EH (cell line): ENCODE measurements at places on chromosomes 4 and X.

DNA sequence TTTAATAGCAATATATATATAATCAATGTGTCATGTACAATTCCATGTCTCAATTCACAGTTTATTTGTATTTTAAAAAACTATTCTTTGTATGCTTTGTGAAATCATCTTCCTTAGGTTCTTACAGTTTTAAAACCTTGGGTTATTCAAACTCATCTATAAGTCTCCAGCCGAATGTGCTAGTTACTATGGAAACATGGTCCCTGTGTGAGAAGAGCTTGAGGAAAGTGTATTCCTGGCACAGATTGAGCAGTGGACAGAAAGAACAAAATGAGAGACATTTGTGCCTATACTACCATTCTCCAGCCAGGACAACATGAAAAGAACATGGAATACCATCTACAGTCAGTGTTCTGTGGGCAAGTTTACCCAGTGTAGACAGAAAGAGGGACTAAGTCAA lies 103.4 kb downstream of the EFHC2 start:
- no peak for DNase-seq

GRCh38 chrX:39772057-39772832 lies 325.5 kb downstream of the BCOR start:
- no peak for DNase-seq

DNA sequence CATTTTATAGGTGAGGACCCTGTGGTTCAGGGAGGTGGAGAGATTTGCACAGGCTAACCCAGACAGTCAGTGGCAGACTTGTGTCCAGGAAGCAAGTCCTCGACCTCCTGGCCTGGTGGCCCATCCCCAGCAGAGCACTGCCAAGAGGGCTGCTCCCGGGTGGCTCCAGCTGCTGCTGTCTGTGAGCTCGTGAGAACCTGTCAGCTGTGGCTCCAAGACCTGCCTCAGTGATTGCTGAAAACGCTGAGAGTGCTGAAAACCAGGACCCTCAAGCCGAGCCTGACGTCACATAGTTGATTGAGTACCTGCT lies 74.2 kb downstream of the RTL9 start:
- no peak for DNase-seq

GRCh38 chr4:112075129-112075753 lies 70.0 kb upstream of the FAM241A start:
- peak; percentile 63 for DNase-seq

DNA sequence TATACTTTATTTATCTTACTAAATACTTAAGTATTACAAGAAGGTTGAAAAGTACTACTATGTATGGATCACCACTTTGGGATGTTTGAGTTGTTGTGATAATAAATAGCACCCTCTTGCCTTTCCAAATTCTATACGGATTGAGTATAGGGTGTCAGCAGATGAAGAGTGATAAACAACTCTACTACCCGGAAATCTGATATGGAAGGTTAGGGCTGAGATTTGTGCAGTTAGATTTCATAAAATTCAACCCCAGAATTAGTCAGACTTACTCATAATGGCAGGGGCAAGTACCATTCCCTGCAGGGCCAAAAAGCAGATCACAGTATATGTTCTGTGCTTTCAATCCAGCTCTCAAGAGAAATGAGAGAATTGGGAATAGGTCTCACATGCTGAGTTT lies 1008.9 kb upstream of the PCDH7 start:
- peak; percentile 29 for DNase-seq

- no peak for DNase-seq
Observed at GRCh38 chr4:8338351-8338961, 68.9 kb downstream of the HTRA3 start.

- peak; percentile 68 for DNase-seq
Observed at GRCh38 chrX:136166221-136166855, 19.0 kb downstream of the FHL1 start.

- peak; percentile 82 for DNase-seq
Observed at GRCh38 chrX:53263597-53264094, 17.7 kb downstream of the IQSEC2 start.

DNA sequence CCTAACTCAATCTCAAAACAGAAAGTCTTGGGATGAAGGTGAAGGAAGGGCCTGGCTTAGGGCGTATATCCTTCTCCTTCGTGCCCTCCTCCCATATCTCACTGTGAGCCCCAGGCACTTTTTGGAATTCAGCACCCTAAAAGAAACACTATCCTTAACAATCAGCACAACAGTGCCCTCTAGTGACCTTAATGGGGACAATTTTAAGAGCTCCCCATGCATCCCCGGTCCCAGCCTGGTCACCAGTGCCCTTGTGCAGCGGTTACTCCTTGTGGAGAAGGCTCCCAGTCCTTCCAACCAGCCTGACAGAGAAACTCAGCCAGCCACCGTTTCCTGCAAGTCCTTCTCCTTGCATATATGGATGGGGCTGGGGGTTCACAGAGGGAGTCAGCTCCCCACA lies 4.2 kb downstream of the PAK3 start:
- DNase-seq, result peak; percentile 25

DNA sequence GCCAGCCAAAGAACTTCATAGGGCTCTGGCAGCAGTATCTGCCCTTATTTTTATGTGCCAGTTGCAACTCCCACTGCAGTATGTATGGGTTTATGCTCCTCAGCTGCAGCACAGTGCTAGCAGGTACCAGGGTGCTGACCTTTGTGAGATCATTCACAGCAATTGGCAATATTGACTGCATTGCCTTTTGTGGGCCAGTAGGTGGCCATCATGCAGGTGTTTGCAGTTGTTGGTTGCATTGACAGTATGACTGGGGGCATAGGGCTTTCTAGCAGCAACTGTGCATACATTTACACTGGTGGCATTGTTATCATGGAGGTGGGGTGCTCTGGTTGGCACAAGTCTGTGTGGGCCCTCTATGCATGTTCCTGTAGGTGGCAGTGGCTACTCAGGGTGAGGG lies 42.5 kb downstream of the FAAH2 start:
- no peak for DNase-seq

DNA sequence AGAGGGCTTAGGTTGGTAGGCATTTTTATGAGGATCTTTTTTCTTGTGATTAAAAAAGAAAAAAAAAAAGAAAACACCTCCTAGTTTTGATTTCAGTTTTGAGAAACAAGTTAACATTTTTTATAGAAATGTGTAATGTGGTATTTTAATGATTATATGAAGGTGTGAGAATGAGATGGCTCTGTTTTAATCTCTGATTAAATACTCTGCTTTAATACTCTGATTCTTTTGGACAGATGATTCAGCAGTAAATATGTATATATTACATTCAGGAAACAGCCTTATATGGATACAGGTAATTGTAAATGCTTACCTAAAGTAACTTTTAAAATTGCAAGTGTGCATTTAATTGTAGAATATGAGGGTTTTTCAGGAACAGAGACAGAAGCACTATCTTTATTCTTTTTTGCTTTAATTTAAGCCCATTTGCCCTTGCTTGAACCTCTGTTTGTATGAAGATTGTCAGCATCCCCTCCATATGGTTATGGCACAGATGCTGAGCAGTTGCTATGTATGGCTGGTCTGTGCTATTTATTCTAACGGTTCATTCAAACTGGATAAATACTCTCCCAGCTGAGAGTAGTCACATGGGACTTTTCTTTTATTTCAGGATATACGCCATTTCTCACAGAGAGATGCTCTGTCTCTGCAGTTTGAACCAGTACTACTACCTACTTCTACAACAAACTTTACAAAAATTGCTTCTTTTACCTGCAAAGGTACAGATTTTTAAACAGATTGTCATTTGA lies 101.0 kb upstream of the TLR2 start:
- DNase-seq, result no peak

GRCh38 chrX:136493011-136493410 lies 4.4 kb upstream of the HTATSF1 start:
- no peak for DNase-seq

GRCh38 chr4:20196476-20196875 lies 55.2 kb upstream of the SLIT2 start:
- DNase-seq, result peak; percentile 41

GRCh38 chr4:54992266-54992665 lies 133.1 kb downstream of the KDR start:
- DNase-seq, result peak; percentile 10

- DNase-seq, result no peak
Observed at GRCh38 chr4:137621056-137621455, 88.8 kb upstream of the PCDH18 start.

- DNase-seq, result no peak
Observed at GRCh38 chr4:158991534-158992155, 111.2 kb upstream of the RAPGEF2 start.

- DNase-seq, result no peak
Observed at GRCh38 chr4:44279066-44279465, 169.5 kb downstream of the KCTD8 start.

DNA sequence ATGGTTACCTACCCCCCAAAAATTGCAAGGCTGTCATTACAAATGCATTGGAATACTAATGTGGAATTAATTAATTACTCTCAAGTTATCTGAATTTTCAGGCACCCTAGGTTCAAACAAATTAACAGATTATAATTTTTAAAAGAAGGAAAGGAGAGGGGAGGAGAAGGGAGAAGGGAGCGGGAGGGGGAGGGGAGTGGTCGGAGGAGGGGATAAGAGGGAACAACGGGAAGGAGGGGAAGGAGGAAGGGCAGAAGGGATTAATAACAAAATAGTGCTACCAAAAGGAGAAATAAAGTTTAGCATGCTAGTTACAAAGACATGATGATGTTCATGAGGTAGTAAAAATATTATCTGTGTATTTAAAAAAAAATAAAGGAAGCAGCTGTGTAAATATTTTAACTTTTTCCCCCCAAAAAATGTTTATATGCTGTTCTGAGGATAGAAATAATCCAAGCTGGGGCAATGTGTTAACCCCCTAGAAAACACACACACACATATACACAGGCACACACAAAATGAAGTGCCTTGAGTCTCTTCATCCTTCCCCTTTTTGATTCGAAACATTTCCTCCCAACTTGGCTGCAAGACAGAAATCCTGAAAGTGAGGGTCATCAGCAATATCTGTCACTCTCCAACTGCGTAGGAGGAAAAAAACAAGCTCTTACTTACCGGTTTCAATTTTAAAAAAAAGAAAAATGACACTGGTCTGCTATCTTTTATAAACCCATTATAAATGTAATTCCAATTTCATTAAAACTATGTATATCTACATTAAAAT lies 58.8 kb downstream of the PPP3CA start:
- DNase-seq, result peak; percentile 11

- peak; percentile 88 for DNase-seq
Observed at GRCh38 chr4:76723924-76724323, 174.0 kb downstream of the SOWAHB start.

GRCh38 chr4:159779716-159780115 lies 676.8 kb downstream of the RAPGEF2 start:
- no peak for DNase-seq

DNA sequence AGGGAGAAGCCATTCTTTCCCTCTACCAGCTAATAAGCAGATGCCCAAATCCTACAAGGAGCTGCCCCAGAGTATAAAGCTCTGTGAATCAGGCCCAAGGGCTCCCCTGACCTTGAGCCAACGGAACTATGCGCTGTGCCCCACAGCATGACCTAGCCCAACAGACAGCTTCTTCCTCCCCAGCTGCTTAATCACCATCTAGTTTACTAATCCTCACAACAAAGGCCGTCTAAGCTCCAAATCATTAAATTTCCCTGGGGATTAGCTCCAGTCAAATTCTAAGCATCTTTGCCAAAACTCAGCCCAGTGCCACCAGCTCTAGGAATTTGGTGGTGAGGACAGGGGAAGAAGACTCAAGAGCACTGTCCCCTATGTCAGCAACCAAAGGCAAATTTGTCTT lies 113.1 kb downstream of the SHROOM4 start:
- no peak for DNase-seq

DNA sequence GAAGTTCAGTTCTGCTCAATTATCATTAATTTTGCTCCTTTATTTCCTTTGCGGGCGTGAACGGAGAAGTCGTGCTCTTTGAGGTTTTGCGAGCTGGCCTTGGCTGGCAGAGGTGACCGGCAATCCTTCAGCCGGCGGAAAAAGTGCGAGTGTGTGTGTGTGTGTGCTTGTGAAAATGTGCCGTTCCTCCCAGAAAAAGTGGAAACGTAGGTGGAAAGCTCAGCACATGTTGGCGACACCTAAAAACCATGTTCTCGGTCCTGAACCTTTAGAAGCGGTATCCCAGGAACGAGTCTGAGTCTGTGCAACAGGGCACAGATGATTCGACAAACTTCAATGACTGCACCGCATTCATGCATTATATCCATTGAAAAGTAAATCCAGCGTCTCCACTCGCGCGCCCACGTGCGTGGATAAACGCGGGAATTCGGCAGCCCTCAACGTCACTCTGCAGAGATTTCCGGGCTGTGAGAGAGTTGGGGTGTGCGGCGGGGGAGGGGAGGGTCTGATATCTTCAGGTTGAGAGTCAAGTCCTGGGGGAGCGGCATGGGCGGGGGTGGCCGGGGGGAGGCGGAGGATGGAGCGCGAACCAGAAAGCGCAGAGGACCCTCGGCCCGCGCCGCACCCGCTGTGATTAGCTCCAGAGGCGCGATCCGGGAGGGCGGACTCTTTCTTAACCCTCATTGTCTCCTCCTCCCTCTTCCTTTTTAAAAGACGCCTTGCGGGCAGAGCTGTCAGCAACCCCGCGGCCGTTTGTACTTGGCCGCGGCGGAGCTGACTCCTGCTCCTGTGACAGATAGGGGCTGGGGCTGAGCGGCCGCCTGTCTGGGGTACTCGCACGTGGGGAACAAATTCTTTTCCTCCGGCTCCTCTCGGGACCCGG lies at the start of gene SHISA3:
Gene SHISA3 (plus strand): TSS at position 737 of the 883 bp plus-strand sequence. CDS start 569 bp downstream, outside the sequence.
- no peak for DNase-seq

DNA sequence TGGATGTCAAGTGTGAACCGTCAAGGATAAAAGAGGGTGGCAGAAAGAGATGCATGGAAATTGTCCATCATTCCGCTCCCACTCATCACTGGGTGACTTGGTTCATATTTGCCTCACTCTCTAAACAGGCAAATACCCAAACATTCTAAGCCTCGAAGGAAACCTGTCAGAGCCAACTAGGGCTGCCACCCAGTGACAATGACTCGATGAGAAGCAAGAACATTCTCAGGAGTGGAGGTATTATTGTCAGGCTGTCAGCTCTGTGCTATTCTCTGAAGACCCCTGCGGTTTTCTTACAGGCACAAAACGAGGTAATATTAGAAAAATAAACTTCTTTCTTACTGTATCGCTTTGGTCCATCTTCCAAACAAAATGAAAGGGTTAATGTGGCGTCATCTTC lies 139.6 kb downstream of the LDB2 start:
- no peak for DNase-seq

DNA sequence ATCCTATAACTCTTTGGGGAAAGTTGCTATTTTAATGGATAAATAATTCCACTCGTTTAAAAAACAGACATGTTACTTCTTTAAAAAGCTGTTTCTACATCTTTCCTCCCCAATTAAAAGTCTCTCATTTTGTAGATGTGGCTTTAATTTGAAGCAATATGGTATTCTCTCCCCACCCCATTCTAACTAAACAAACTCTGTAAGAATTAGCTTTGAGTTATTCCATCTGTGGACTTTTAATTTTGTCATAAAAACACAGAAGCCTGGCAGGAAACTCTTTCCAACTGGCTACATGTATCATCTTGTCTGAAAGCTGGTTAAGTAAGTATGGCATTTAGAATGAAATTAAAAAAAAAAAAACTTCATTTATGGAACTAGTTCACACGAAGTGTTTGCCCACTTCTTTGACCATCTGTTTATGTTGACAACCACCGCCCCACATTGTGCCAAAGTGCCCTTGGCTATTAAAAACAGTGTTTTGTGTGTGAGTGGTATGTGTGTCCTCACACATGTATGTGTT lies 140.3 kb downstream of the NAA11 start:
- DNase-seq, result no peak

- DNase-seq, result peak; percentile 74
Observed at GRCh38 chr4:145482209-145483037, 770 bp downstream of the SMAD1 start.
